ENCODE measurements at places on chromosomes 3 and 15.
A peak's percentile ranks its signal among the peaks of the same experiment; 100 is the strongest.

- no peak for DNase-seq
These were observed 10.0 kb downstream of the PRKCD start for GRCh38 chr3:53171064-53171418.

GRCh38 chr3:111902534-111902933 lies 43.5 kb downstream of the PHLDB2 start:
- no peak for DNase-seq

DNA sequence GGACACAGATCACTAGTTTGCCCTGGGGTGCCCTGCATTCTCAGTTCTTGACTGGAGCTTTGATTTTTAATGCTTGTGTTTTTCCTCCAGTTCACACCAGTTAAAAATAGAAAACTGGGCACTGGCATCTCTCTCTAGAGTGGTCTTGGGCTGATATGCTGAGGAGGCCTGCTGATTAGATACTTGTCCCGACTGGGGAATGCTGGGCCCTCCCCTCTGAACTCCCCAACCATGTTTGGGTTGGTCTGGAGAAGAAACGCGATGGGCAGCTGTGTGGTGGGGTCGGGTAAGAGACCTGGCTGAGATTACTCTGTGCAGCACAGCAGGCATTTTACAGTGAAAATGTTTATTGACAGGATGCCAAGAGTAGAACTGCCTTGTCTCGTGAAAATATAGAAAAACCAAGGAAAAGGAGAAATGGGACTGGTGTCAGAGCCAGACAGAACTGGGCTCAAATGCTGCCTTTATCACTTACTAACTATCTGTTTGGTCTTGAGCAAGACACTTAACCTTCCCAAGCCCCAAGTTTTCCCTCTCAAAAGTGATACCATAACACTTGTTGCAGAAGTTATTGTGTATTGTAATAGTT lies 1.6 kb upstream of the ACTC1 start:
- peak; percentile 20 for DNase-seq

- peak; percentile 72 for DNase-seq
These were observed 17.9 kb upstream of the ANKRD28 start for GRCh38 chr3:15815696-15816095.

- DNase-seq: no peak
These were observed 692 bp downstream of the SCAANT1 start for GRCh38 chr3:63911509-63911872.

DNA sequence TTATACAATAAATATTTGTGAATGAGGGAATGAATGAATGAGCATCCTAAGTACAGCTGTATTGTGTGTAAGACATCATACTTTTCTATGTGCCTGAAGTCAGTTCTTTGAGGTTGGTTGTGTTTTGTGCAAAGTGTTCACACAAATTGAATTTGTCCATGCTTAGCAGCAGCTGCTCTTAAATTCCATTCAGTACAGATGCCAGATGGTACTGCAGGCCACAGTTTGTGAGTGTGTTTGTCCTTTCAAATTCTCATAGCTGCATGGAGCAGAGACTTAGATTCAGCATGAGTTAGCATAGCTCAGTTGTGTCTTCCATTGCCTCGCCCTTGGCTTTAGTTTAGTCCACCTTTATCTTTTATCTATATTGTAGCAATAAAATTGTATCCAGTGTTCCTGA lies 3.8 kb upstream of the ZNF385D start:
- DNase-seq: peak; percentile 12

DNA sequence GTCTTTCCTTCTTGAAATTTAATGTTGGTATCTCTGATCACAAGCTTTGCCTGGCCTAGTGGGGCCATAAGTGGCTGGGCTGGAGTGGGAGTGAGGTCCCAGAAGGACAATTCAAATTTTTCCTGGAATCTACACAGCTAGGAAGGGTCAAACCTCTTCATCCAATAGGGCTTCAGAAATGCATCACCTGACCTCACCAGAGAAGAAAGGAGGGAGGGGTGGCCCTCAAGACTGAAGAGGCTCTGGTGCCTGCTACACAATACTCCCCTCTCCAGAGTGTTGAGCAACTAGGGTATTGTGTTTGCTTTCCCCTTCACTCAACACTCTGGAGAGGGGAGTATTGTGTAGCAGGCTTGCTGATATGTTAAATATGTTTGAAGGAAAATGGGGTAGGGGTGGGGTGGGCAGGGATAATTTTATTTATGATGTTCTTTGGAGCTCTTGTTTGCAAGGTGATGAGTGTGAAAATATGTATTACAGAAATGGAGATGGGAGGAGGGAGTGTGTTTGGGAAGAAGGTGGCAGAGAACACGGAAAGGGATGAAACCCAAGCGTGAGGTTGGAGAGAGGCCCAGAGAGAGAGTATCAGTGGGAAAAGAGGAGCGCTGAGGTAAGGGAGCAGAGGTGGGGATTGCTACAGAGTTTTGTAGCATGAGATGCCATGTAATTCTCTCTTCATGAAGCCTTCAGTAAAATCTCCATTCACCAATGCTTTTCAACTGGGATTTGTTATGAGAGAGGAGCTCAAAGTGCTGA lies 5.7 kb upstream of the KLHL24 start:
- DNase-seq: no peak

DNA sequence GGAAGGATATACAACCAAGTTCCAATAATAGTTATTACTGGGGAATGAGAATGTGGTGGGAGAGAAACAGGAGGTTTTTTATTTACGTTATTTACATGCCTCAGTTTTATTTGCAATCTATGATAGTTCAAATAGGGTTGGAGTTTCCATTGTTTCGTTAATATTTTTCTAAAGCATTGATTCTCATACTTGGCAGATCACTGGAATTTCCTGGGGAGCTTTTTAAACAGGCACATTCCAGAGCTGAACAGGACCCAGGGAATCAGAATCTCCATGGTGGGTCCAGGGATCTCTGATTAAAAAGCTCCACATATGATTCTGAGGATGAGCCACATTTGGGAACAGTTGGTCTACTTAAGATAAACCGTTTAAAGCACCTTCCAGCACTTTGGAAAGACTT lies 123.9 kb downstream of the IL20RB start:
- DNase-seq: no peak

- DNase-seq: no peak
These were observed 760.8 kb upstream of the CFAP20DC start for GRCh38 chr3:59810606-59811005.

- no peak for DNase-seq
These were observed 22.6 kb upstream of the GPD1L start for GRCh38 chr3:32083702-32084270.

GRCh38 chr3:169676925-169677537 lies 13.5 kb upstream of the MECOM start:
- DNase-seq: no peak

GRCh38 chr15:80328496-80328895 lies 75.7 kb upstream of the ARNT2 start:
- no peak for DNase-seq

DNA sequence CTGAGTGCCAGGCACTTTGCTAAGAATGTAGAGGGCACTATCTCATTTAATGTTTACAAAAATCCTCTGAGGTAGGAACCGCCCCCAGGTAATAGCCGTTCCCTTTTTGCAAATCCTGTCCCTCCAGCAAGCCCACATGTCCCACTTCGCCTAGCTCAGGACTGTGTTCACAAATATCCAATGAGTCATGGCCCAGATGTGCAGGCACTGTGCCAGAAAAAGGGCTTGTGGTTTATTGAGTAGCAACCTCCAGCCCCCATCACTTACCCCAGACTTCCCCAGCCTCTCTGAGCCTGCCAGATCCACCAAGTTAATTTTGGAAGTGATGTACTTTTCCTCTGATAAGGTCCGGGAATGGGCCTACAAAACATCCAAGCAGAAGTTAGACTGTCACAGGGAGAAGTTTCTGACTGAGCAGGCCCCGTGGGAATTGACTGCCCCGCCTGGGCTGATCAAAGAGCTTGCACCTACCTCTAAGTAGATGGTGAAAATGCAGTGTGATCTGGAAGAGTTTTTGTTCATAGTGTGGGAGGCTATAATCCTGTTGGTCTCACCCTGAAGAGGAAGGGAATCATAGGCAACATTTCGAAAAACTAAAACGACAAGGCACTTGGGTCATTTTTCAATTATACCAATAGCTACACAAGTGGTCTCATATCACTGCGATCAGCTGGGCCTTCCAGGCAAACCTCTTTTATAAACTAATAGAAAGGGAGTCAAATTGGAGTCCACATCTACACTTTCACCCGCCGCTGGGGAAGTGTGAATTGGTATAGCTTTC lies 15.7 kb downstream of the KIF9 start:
- DNase-seq: no peak

DNA sequence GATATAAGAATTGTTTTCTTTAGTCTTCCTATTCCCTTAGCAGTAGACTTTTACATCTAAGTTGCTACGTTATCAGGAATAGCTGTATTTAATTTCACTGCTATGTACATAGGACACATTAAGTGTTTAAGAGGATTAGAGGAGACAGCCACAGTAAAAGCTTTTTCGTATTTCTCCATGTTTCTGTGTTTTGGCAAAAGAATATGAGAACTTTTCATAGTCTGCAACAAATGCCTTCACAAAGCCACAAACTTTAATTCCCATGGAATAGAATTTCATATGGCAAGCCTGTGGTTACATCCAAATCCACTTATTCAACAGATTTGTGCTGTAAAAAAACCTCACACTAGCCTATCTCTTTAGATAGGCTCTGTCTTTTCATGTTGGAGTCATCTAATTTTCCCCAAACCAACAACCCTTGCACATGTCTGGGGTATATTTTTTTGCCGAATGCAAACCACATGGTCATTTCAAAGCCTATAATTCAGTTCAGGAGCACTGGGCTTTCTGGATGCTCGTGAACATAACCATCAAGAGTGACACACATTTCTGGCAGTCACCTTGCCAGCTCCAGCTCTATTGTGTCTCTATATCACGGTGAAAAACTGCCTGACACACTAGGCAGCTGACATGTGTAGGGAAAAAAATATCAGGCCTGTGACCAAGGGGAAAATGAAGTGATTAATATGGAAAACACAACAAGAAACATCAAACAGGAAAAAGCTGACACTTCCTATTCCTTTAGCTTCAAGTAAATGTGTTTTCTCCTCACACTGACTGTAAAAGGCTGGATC lies 19.2 kb downstream of the PLD1 start:
- DNase-seq: no peak

DNA sequence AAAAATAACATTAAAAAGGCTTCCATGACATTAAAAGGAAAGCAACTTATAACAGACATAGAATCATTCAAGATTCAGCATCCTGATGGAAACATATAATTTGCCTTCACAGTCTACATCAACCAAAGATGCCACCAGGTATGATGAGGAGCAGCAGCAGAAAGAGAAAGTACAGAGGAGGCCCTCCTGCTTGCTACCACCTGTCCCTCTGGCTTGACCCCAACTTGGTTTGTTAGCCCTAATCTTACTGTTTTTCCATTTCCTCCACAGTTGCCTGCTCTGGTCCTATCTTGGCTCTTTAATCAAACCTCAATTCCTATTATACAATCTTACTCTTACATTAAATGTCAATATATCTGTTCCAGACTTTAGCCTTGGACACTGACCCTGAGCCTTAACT lies 171.3 kb downstream of the DPH6 start:
- no peak for DNase-seq

DNA sequence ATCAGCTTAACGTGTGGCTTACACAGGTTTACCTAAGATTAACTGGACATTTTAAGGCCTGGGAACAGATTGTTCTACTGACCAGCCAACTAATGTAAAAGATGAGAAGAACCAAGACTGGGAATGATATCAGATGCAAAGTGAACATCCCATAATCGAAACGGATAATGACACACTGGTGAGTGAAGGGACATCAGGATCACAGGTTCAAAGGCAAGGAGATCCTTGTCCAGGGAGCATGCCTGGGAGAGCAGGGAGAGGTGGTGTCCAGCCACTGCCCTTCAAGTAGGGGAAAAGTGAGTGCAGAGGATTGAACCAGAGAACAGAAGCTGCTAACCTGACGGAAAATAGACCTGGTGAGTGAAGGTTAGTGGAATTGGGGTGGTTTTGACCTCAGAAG lies 228.8 kb downstream of the RORA start:
- DNase-seq: no peak

- DNase-seq: no peak
These were observed 102.2 kb upstream of the MANF start for GRCh38 chr3:51282931-51283330.

DNA sequence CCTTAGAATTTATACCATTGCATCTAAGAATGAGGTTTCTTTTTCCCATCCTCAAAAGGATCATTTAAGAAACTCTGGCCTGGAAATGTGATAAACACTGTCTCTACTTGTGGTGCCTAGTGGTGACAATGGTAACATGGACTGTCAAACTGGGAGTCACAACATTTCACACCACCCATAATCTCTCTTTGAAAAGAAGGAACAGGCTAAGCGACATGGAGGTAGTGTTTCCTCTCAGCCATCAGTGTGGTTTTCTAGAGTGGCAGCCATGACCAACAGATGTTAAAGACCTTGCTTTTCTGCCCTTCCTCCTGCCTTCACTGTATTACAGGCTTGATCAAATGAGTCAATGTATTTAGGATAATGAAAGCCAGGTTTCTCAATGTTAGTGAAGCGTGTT lies 283.1 kb upstream of the STAC start:
- DNase-seq: no peak

DNA sequence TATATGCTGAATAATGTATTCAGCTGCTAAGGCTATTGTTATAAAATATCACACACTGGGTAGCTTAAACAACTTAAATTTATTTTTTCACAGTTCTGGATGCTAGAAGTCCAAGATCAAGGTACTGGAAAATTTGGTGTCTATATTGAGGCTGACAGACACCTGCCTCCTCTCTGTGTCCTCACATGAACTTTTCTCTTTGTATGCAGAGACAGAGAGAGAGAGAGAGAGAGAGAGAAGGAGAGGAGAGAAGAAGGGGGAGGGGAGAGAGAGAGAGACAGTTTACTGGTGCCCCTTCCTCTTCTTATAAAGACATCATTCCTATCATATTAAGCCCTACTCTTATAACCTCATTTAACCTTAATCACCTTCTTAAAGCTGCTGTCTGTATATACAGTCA lies 320.1 kb upstream of the THBS1 start:
- no peak for DNase-seq

DNA sequence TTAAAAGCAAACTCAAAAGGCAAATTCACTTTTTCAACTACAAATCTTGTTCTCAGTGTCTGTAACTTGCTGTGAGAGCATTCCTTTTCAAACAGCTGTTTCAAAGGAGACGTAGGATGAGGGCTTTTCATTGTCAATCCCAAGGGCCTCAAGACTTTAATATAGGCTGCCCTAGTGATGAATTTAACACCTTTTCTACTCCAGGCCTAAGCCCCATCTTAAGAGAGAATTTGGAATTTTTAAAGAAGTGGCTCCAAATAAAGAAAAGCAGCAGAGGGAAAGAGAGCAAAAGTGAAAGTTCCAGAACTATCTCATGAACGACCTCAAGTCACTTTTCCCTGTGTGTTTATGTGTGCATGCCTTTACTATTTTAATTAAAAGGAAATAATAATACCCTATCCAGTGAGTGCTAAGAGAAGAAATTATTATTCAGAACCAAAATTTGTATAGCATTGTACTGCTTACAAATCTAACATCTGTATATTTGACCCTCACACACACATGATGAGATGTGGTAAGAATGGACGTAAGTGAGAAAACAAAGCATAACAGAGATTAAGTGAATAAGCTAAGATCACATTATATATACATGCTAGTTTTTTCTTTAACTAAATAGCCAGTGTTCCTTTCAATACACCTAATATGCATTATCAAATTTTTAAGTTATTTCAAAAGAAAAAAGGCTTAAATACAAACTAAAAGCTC lies 196.4 kb downstream of the VGLL3 start:
- DNase-seq: no peak

GRCh38 chr3:150972366-150973071 lies at the start of gene CLRN1:
Gene CLRN1, minus strand, starts transcription at chr3:150972727. Its CDS starts 19 bp downstream, at chr3:150972708.
- no peak for DNase-seq
